ENCODE measurements at places on chromosomes 7 and 10.
A peak's percentile ranks its signal among the peaks of the same experiment; 100 is the strongest.

DNA sequence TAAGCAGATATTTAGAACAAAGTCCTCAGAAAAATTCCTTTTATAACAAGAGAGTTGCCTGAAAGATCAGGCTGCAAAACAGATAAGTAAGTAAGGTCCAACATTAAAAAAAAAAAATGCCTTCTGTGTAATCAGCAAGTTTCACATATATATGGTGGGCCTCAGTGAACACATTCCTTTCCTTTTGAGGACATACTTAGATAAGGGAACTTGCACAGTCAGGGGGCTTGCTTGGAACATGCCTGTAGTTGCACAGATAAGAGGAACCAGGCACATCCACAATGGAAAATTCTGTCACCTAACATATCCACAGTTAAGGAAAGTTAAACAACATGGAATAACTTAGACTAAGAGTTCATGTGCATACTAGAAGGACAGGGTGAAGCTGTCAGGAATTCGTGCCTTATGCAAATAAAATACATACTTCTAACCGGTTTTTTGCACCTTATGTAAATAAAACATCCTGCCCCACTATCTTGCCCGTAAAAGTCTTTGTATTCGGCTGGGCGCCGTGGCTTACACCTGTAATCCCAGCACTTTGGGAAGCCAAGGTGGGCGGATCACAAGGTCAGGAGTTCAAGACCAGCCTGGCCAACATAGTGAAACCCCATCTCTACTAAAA is 257.3 kb downstream of the ZNF33B start:
- no peak for DNase-seq

DNA sequence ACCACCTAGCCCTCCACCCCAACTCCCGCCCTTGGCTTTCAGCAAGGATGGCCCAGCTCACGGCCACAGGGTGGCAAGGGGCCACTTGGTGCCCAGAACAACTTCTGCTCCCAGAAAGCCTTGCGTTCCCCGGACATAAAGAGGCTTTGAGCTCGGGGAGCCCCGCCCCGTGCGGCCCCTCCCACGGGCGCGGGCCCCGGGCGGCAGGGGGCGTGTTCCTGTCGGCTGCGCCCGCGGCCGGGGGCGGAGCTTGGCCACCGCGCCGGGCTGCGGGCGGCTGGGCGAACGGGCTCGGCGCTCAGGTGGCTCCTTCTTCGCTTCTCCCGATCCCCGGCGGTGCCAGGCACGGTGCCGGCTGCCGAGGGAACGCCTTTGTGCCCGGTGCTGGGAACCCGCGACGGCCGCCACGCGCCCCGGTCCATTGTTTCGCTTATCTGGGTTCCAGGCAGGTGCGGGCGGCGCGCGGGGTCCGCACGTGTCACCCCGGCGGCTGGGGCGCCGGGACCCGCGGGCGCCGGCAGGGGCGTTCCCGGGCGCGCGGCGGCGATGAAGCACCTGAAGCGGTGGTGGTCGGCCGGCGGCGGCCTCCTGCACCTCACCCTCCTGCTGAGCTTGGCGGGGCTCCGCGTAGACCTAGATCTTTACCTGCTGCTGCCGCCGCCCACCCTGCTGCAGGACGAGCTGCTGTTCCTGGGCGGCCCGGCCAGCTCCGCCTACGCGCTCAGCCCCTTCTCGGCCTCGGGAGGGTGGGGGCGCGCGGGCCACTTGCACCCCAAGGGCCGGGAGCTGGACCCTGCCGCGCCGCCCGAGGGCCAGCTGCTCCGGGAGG is at the start of gene NFE2L3:
TSS of gene NFE2L3 (plus strand) at position 246 of the 829 bp plus-strand sequence. CDS start at position 547, 301 bp downstream.
- peak; percentile 14 for DNase-seq

GRCh38 chr10:68218786-68219185 is 13.1 kb downstream of the ATOH7 start:
- DNase-seq, result no peak

- DNase-seq, result no peak
Measured at GRCh38 chr10:46227936-46228562, 58.7 kb upstream of the ANTXRL start.

GRCh38 chr10:22605168-22605567 is 109.2 kb downstream of the PIP4K2A start:
- DNase-seq, result no peak

DNA sequence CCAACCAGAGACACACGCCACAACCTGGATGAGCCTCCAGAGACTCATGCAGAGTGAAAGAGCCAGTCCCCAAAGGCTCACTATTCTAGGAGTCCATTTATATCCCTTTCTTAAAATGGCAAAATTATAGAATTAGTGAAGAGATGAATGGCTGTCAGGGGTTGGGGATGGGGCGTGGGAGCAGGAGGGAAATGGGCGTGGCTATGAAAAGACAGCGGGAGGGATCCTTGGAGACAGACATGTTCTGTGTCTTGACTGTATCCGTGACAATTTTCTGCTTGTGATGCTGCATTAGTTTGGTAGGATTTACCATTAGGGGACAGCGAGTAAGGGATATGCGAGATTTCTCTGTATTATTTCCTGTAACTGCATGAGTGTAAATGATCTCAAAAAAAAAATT is 33.0 kb downstream of the FAM53B start:
- DNase-seq, result no peak

- no peak for DNase-seq
Measured at GRCh38 chr10:100568912-100569311, 33.2 kb downstream of the HIF1AN start.

- no peak for DNase-seq
Measured at GRCh38 chr7:55142919-55143600, 124.2 kb downstream of the EGFR start.

GRCh38 chr10:83927166-83927565 is 212.1 kb upstream of the GHITM start:
- no peak for DNase-seq

DNA sequence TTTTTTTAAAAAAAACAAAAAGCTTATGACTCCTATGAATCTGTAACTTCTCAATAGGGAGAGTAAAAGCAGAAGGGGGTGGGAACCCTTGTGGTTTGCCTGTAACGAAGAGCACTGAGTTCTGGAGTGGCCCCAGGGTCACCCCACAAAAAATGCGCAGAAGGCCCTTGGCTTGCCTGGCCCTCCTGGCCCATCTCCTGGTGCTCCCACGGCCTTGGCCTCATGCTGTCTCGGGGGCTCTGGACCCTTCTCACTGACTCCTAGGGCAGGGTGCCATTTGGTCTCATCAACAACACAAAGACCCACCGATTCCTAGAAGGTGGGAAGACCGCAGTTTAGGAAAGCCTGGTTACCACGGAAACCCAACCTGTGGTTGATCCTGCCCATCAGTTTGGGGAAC is 40.8 kb downstream of the ZNF467 start:
- DNase-seq, result no peak

DNA sequence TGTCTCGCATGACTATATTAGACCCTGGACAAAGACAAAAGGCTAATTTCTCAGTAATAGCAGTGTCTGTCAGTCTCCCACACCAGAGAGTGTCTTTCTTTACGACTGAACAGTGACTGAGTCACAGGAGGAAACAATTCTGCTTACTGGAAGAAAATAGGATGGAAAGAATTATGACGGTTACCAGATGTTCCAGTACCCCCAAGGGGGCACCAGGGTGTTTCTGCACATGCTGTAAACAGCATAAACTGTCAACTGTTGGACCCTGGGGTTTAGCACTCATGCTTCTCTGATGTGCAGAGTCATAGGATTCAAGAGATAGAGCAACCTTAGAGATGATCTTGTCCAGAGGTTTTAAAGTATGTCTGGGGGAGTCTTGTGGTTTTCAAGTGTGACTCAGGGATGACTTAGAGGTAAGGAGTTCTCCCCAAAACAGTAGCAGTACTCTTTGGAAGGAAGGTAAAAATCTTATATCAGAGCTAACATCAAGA is 291.7 kb downstream of the THSD7A start:
- DNase-seq, result no peak

GRCh38 chr7:81068-81925 is 111.1 kb upstream of the FAM20C start:
- DNase-seq, result no peak

GRCh38 chr10:62422068-62422590 is 48.0 kb downstream of the ZNF365 start:
- peak; percentile 4 for DNase-seq

- DNase-seq, result no peak
Measured at GRCh38 chr7:7688310-7688709, 30.1 kb downstream of the RPA3 start.

GRCh38 chr10:46240684-46241565 is 45.9 kb upstream of the ANTXRL start:
- DNase-seq, result no peak

GRCh38 chr10:79342811-79343561 is 4.3 kb upstream of the PPIF start:
- DNase-seq, result no peak

GRCh38 chr7:18702071-18702829 is 206.7 kb downstream of the HDAC9 start:
- DNase-seq, result no peak

- no peak for DNase-seq
Measured at GRCh38 chr7:100674411-100675104, 1.0 kb downstream of the GNB2 start.

GRCh38 chr7:88599528-88599927 is 160.0 kb upstream of the ZNF804B start:
- no peak for DNase-seq

Data from AG09319 (cell line).